ENCODE measurements at places on chromosomes 16 and 17.

DNA sequence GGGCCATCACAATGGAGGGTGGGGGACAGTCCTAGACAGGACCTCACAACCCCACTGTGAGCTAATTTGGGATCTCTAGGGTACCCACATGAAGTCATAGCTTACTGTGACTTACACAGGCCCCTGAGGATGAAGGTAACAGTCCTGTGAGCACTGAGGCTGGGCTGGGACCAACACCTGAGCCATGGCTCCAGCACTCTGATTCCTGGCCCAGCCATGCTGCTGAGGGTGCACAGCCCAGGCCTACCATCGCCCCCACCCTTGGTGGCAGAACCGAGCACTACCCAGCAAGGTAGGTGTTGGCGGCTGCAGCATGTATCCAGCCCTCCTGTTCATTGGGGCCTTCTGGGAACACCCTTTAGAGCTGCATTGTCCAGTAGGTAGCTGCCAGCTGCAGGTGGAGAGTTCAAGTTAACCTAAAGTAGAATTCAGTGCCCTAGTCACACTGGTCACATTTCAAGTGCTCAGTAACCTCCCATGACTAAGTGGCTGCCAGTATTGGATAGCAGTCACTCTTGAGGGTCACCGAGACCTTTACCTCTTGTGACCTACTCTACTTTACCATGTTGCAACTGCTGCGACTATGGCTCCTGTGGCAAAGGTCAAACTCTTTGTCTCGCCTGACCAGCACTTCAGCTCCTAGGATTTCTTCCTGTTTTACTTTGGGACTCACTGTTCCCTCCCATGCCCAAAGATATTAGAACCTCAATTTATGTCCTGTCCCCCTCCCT is 11.6 kb downstream of the AKAP1 start:
- DNase-seq: no peak

- no peak for DNase-seq
Observed at GRCh38 chr16:76906552-76906951, 284.4 kb upstream of the MON1B start.

DNA sequence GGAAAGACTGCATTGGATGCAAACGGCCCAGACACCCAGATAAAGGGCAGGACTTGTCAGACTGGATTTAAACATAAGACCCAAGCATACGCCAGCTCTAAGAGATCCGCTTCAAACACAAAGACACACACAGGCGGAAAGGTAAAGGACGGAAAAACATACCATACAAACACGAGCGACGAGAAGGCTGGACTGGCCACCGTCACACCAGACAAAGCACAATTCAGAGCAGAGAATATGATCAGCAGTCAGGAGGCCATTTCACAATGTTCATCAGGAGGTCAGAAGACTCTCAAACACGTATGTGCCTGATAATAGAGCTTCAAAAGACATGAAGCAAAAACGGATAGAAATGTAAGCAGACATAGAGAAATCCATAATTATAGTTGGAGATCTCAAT is 84.9 kb upstream of the GNG13 start:
- DNase-seq: no peak

DNA sequence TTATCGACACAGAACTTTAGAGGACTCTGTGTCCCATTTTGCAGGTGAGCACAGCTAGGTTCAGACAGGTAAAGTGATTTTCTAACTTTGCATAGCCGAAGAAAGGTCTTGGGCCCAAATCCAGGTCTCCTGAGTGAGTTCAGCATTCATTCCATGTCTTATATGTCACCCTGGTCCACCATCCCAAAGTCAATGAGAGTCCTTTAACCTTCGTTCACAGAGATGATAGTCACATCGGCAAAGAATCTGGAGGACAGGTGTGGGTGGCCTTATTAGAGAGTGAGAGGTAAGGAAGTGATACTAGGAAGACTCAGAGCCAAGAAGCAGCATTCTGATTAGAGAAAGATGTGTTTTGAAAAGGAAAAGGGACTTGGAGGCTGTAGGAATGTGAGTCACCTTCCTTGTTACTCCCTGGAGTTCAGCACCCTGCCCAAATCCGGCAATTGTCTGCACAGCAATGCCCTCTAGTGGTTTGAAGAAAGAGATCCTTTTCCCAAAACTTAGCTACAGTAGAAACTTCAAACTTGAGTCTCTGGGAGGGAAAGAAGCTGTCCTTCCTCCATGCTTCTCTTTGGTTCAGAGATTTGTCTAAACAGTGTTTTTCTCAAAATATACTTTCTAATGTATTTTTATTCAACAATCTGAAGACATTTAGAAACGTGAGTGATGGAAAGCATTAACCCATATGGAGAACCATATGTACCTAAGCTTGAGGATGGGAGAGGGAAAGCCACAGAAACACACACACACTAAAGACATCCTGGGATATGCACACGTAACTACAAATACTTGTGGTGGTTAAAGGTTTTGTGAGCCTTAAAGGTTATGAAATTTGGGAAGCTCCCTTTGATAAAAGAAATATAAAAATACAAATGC is 96.4 kb upstream of the SHISA6 start:
- no peak for DNase-seq

- DNase-seq: no peak
Observed at GRCh38 chr17:40344421-40345160, 19.9 kb downstream of the GJD3 start.

GRCh38 chr17:51046046-51046445 is 74.6 kb downstream of the SPAG9 start:
- DNase-seq: no peak

DNA sequence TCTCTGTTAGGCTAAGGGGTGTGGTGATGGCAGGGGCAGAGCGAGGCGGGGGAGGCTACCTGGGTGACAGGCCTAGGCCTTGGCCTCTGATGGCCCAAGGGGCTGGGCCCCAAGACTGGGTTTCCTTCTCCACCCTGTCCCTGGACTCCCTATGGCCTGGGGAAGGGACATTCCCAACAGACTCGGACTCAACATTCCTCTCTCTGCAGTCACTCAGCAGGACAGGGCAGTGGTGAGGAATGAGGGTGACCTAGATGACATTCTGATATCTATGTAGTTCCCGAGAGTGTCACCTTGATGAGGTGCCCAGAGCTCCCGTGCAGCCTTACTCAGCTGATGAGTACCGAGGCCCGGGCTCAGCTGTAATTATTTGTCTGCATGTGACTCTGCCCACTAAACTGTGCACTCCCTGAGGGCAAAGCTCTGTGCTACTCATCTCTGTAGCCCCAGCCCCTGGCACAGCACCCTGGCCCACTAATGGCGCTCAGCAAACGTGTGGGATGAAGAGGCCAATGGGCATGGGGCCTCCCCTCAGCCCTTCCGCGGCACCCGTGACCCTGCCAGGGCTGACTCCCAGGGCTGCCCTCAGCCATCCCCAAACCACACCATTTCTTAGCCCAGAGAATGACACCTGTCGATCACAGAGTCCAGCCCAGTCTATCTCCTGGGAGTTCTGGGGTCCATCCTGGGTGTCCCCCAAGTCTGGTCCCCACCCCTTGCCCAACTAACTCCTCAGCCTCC is 2.2 kb downstream of the PLCD3 start:
- DNase-seq: no peak

GRCh38 chr16:23597003-23597756 is 1.1 kb upstream of the NDUFAB1 start:
- DNase-seq: peak; percentile 48

GRCh38 chr16:24838554-24839266 is 7.1 kb upstream of the SLC5A11 start:
- DNase-seq: no peak

DNA sequence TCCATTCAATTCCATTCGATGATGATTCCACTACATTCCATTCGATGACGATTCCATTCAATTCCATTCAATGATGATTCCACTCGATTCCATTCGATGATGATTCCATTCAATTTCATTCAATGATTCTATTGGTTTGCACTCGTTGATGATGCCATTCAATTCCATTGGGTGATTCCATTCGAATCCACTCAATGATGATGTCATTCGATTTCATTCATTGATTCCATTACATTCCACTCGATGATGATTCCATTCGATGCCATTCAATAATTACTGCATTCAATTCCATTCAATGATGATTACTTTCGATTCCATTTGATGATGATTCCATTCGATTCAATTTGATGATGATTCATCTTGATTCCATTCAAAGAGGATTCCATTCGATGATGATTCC is 1299.4 kb downstream of the TP53TG3F start:
- no peak for DNase-seq

DNA sequence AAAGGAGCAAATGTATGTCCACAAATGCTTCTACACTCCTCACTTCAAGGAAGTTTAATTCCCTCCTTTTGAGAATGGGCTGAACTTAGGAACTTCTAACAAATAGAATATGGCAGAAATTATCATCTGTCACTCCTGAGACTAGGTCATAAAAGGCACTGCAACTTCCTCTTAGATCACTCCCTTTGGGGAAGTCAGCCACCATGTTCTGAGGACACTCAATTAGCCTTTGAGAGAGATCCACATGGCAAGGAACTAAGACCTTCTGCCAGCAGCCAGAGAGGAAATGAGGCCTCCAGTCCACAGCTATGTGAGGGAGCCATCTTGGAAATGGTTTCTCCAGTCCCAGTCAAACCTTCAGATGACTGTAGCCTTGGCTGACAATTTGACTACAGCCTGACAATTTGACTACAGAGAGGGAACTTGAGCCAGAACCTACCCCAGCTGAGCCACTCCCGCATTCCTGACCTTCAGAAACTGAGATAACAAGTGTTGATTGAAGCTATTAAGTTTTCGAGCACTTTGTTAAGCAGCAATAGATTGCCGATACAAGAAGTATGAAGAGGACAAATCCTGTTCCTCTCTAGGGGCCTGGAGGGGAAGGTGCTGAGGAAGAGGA is 113.4 kb upstream of the SEC14L1 start:
- no peak for DNase-seq

- DNase-seq: no peak
Observed at GRCh38 chr16:58418601-58419000, 26.3 kb downstream of the GINS3 start.

- no peak for DNase-seq
Observed at GRCh38 chr17:47873200-47874090, 22.5 kb upstream of the SP6 start.

DNA sequence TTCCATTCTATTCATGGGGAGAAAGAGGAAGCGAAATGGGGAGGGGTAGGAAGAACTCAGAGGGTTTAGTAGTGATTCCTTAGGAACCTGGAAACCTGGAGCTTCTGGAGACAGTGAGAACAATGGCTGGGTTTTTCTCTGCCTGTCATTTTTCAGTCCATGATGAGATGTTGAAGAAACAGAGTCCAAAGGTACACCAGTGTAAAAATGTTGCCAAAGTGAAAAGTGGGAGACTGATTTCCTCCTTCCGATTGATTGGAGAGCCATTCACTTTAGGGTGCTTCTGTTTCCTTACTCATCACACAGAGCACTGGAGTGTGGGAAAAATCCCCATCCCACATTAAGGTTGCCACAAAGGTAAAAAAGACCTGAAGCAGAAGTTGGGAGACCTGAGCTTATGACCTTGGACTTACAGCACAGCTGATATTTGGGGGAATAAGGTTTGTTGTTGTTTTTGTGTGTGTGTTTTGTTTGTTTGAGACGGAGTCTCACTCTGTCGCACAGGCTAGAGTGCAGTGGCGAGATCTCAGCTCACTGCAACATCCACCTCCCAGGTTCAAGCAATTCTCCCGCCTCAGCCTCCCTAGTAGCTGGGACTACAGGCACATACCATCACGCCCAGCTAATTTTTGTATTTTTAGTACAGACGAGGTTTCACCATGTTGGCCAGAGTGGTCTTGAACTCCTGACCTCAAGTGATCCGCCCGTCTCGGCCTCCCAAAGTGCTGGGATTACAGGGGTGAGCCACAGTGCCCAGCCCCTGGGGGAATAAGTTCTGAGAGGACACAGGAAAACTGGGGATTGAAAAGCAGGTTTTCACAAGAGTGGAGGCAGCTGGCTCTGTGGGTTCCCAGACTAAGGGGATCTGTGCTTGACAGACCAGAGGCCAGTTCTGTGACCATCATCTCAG is 1.4 kb upstream of the DHX8 start:
- no peak for DNase-seq

DNA sequence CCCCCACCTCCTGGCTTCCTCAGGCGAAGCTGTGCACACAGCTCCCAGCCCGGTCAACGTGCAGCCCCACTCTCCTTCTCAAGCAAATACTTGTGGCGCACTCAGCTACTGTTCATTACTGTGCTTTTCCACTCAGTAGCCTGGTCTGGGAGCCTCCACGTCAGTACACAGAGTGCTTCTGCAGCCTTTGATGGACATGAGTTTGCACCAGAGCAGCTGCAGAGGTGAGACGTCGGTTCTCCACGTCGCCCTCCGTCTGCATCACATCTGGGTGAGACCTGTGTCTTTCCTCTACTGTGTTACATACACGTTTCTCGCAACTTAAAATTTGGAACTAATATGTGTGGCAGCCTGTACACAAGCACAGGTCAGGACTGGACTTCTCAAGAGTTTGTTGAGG is 334.3 kb downstream of the C16orf95 start:
- DNase-seq: no peak

- DNase-seq: no peak
Observed at GRCh38 chr16:66224626-66225025, 141.9 kb upstream of the CDH5 start.

DNA sequence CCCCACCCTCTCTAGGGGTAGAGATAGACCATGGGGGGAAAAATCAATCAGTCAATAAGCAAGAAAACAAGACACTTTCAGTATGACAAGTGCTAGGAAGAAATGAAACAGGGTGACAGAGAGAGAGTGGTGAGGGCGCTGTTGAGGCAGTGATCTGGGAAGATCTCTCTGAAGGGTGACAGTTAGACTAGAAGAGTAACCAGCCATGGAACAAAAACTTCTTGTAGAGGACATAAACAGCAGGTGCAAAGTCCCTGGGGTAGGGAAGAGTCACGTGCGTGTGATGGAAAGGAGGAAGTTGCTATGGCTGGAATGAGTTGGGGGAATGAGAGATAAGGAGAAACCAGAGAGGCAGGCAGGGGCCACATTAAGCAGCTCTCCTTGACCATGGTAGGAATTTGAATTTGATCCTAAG is 16.8 kb upstream of the EMP2 start:
- peak; percentile 12 for DNase-seq

DNA sequence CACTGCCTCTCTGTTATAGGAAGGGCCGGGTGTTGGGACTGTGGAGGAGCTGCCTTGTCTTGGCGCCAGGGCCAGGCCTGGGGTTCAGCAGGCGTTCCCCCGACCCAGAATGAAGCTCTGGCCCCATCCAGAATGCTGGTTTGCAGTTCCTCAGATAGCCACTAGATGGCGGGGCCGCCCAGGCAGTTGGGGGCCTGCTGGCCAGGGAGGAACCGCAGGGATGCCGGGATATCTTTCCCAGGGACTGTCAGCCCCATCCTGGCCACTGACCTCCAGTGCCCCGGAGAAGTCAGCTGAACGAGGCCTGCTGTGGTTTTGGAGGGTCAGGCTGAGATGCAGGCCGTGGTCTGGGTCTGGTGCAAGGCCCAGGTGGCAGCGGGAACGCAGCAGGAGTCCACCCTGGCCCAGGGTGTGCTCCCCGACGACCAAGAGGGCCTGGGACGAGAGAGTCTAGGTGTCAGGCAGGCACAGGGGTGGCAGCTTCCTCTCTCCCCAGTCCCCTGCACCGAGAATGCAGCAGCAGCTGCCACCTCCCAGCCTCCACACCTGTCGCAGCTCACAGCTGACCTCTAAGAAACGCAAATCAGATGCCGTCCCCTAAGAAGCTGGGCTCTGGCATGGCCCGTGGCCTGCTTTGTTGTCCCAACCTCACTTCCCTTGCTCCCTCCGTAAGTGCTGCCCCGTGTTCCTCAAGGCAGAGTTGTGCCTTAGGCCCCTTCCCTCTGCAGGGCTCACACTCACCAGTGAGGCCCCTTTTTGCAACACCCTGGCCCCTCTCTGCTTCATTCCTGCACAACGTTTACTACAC is 51.2 kb downstream of the RMI2 start:
- DNase-seq: no peak

Measured in GM12864 (cell line).